Lower lobe of right lung (tissue), 2 donors: ENCODE measurements at places on chromosomes 12 and 14.

- DNase-seq: no peak
Observed at GRCh38 chr12:130401703-130402102, 64.0 kb downstream of the PIWIL1 start.

DNA sequence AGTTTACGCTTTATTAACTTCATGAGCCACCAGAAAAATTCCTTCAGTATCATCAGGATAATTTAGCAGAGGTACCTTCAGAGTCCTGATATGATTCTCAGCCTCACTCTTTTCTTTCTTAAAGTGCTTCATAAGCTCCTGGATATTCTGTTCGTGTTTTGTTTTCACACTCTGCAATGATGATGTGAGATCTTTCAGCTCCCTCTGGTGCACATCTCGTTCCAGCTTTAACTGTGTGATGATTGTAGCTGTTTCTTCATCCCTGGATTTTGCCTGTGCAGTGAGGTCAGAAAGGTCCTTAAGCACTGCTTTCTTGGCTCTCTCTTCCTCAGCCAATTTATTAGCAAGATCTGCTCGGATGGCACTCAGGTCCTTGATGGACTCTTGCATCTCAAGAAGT, 156.7 kb downstream of the CEP128 start:
- no peak for DNase-seq

GRCh38 chr14:85566603-85567002, 36.7 kb downstream of the FLRT2 start:
- DNase-seq: no peak

GRCh38 chr14:94768521-94769390, 1.2 kb downstream of the GSC start:
- DNase-seq: no peak

DNA sequence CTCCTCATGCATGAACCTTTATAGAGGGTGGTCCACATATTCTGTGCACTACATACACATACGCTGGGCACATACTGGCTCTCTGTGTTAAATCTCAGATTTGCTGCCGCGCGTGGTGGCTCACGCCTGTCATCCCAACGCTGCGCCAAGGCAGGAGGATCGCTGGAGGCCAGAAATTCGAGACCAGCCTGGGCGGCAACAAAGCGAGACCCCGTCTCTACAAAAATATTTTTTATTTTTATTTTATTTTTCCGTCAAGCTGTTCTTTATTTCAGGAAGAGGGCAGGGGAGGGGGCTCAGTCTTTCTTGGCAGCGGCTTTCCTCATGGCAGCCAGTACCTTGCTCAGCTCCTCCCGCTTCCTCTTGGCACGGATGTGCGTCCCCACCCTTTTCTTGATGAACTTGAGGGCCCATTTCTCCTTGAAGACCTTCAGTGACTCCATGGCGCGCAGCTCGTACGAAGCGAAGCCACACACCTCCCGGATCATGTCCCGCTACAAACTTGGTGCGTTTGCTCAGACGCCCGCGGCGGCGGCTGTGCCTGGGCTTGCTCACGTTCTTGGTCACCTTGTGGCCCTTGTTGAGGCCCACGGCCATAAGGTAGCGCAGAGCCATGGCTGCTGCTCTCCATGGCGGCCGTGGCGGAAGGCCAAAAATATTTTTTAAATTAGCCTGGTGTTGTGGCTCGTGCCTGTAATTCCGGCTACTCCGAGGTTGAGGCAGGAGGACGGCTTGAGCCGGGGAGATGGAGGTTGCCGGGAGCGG, 3.2 kb downstream of the DCAF4 start:
- no peak for DNase-seq

GRCh38 chr12:45191239-45191638, 24.7 kb upstream of the ANO6 start:
- no peak for DNase-seq

DNA sequence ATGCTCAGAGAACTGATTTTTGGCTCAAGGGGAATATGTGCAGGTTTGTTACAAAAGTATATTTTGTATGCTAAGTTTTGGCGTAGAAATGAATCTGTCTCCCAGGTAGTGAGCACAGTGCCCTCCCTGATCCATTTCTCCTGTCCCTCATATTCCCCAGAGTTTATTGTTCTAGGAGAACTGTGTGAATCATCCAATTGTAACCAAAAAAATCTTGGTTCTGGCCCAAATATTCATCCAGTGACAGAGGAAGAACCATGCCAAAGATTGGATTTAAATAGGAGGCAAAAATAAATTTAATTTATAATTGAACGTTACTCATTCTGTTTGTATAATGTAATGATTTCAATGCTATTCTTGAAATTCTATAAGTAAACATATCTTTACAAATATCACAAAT, 4.8 kb downstream of the CATSPERB start:
- no peak for DNase-seq

DNA sequence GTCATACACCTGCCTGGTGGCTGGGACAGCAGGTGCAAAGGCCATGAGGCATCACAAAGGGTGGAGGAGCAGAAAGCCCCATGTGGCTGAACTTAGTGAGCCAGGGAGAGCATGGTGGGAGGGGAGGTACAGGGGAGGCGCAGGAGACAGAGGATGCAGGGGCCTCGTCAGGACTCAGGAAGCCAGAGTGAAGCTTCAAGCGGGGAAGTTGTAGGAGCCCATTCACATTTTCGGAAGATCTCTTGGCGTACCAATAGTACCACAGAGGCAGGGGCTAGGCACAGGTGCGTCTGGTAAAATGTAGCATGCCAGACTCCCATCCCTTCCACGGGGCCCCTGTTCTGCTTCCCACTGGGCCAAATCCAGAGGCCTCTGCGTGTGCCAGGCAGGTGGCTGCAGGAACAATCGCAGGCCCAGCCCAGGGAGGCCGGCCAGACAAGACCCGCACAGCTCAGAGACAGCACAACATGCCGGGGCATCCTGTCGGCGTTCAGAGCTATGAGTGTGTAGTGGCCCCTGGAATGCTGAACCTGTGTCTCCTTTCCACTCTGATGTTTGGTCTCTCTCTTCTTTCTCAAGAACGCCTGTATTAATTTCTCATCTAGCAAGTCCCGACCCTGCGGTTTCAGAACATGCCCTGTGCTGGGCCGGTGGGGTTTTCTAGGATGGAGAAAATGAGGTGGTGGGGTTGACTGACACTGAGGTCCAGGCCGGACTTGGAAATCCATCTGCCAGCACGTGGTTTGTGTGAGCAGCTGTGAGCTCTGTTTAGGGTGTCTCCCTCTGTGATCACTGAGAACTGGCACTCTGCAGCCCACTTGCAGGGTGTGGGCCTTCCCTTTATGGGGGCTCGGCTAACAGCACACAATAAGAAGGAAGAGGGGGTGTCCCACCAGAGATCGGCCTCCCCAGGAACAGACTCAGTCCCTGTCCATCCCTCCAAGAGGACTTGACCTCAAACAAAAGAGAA, 5.5 kb upstream of the TMEM132D start:
- DNase-seq: no peak

- DNase-seq: no peak
Observed at GRCh38 chr12:18428416-18428815, 167.1 kb downstream of the PIK3C2G start.

DNA sequence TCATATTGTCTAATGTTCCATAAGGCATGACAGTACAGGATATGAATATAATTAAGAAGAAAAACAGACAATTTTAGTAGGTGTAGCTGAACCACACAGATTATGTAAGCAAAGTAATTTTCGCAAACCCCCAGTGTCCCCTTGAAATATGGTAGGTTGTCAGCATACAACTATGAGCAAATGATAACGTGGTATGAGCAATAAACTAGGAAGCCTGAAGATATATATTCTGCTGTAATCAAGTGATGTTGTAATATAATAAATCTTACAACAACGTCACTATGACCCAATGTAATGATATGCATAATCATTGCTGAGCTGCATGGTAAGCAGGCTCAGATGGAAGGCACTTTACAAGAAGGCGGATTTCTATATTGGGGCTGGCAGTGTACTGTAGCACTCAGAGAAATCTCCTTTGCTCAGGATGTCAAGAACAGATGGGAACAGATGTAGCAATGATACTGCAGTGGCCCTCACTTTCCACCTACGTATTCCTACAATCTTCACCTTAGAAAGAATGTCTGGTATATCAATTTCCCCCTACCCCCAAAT, 47.8 kb upstream of the MYF6 start:
- no peak for DNase-seq

DNA sequence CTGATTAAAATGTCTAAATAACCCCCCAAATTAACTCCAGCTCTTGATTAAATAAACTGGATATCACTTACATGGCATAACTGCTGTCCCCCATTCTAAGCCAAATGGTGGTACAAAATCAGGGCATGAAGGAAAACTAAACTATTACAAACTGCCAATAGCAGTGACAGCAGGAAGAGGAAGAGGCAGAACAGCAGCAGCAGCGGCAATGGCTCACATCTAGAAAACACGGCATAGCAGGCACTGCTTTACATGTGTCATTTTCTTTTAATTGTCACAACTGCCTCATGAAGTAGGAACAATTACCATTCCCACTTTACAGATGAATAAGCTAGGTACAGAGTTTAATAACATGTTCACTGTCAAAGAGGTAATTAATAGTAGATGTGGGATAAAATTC, 92.0 kb downstream of the EPS8 start:
- DNase-seq: no peak

DNA sequence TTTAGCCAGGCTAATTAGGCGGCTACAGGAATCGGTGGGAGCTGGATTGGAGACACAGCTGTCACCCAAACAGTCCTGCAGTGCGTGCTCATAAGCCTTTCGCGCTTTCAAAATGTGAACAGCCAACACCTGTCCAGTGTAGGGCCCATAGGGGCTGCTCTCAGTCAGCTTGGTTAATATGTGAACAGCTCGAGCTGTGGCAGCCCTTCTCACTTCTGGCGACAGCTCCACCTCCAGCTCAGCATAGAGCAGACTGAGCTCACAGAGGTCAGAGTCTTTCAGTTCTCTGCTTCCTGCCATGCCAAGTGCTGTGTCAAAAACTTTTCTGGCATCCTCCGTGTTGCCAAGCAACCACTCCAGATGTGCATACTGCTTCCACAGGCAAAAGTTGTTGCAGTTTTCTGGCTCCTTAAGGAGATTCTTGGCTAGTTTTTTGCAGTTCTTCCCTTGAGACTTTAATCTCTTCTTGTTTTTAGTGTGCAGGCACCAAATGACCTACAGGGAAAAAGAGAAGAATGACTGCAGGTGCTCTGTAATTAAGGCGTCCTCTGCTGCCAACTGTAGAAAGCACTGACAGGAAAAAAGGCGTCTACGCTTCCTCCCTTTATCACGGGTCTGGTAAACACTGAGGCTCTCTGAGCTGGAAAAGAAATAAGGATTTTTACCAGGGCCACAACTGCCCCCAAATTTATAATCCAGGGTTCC, 32.5 kb downstream of the PSMC1 start:
- no peak for DNase-seq

DNA sequence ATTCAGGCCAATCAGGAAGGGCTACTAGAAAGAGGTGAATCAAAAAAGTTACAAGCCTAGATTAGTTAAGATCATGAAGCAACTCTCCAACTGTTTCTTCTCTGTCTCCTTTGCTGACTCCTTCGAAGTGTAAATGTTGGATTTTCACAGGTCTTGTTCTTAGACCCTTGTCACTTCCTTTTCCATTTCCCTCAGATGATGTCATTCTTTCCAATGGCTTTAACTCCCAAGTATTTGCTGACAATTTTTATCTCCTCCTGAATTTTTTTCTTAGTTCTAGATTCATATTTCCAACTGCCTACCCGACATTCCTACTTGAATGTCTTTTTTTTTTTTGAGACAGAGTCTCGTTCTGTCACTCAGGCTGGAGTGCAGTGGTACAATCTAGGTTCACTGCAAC, 10.8 kb downstream of the GAS2L3 start:
- DNase-seq: no peak

DNA sequence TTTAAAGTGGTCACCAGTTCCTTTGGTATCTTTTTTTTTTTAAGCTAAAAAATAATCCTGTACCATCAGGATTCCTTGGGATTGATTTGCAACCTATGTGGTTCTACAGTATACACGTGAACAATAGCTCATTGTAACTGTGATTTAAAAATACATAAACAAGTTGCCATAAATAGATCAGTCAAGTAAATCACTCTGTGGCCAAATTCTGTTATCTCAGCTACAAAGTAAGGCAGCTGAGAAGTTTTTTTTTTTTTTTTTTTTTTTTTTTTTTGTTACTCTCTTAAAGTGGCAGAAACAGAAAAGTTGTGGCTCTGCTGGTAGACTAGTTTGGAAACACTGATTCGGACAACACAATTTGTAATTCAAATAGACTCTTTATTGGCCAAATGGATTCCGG, 104.5 kb downstream of the PRICKLE1 start:
- no peak for DNase-seq

- no peak for DNase-seq
Observed at GRCh38 chr14:105845725-105846309, 319.4 kb downstream of the TMEM121 start.
